Type B pancreatic cell (in vitro differentiated cells): ENCODE measurements at places on chromosomes 3 and 15. TPM values are rescaled to one million over a fixed set of nuclear protein-coding genes. Genes with fewer than 3 reads are reported as not detected.

TMEM40 gene
- 16.3 and 51.3 TPM in 2 replicates for total RNA-seq

CAMKV gene
- total RNA-seq: 1.6 and 10.6 TPM in 2 replicates

PLA2G4D gene
- total RNA-seq: not detected in 2 replicates

PAQR9 gene
- total RNA-seq: 0.12 and 0.58 TPM in 2 replicates

MGLL gene
- 9.4 and 28.8 TPM in 2 replicates for total RNA-seq

CILP gene
- 0.07 and 1.8 TPM in 2 replicates for total RNA-seq

PPP1R14D gene
- total RNA-seq: 0.70 and 1.0 TPM in 2 replicates

KLHDC8B gene
- 42.1 and 57.6 TPM in 2 replicates for total RNA-seq

MEF2A gene
- 26.0 and 30.8 TPM in 2 replicates for total RNA-seq

EPHA3 gene
- 1.8 and 30.3 TPM in 2 replicates for total RNA-seq

PPP2R3A gene
- total RNA-seq: 8.6 and 16.5 TPM in 2 replicates

SLC24A5 gene
- 1.3 TPM in 1 of 2 replicates, not detected in the other for total RNA-seq

FEZF2 gene
- 0.24 TPM in 1 of 2 replicates, not detected in the other for total RNA-seq

P2RY12 gene
- not detected in 2 replicates for total RNA-seq

TGM5 gene
- total RNA-seq: 0.22 and 0.71 TPM in 2 replicates

FANCD2OS gene
- total RNA-seq: not detected in 2 replicates
